Pancreas (tissue), 10 donors: ENCODE measurements at places on chromosomes 7 and 10.

GRCh38 chr10:23525406-23525805 lies 86.5 kb downstream of the OTUD1 start:
- no peak for DNase-seq
- H3K36me3 ChIP-seq, result no peaks in the 10 kb centered on the region
- H3K4me3 ChIP-seq, result no peak overlapping the region
- no peak overlapping the region for H3K27ac ChIP-seq

GRCh38 chr7:150380463-150380862 lies 1.3 kb downstream of the ZNF775 start:
- DNase-seq, result no peak
- H3K36me3 ChIP-seq, result no peaks in the 10 kb centered on the region
- H3K27me3 ChIP-seq, result no peaks in the 10 kb centered on the region
- peaks cover 31% of the 10 kb centered on the region for H3K4me1 ChIP-seq
- H3K4me3 ChIP-seq, result no peak overlapping the region
- H3K27ac ChIP-seq, result peak overlapping the region; percentile 8

- no peaks in the 10 kb centered on the region for H3K27me3 ChIP-seq
- no peak overlapping the region for H3K4me3 ChIP-seq
- no peaks in the 10 kb centered on the region for H3K36me3 ChIP-seq
- no peaks in the 10 kb centered on the region for H3K4me1 ChIP-seq
Measured at GRCh38 chr7:118949031-118949430, 724.5 kb downstream of the ANKRD7 start.

DNA sequence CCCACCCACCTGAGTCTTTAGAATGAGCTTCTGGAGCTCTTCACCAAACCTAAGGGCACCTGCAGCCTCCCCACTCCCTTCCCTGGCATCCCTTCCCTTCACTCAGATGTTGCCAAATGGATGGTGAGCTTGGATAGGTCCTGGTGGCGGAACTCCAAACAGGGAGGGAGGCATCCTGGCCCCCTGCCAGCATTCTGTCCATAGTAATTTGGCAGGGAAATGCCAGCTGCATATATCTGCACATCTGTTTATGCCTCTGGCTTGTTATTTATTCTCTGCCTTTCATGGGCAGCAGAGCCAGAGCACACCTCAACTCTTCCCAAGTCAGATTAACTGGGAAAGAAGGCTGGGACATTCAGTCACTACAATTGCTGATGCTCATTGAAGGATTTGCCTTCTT lies 18.1 kb downstream of the KAZALD1 start:
- no peak overlapping the region for H3K4me3 ChIP-seq
- H3K27me3 ChIP-seq, result no peaks in the 10 kb centered on the region
- H3K27ac ChIP-seq, result no peak overlapping the region
- no peaks in the 10 kb centered on the region for H3K36me3 ChIP-seq
- no peak for DNase-seq

- no peak overlapping the region for H3K4me3 ChIP-seq
- H3K27ac ChIP-seq, result no peak overlapping the region
- no peaks in the 10 kb centered on the region for H3K36me3 ChIP-seq
Measured at GRCh38 chr10:79367426-79368189, 20.3 kb downstream of the PPIF start.

DNA sequence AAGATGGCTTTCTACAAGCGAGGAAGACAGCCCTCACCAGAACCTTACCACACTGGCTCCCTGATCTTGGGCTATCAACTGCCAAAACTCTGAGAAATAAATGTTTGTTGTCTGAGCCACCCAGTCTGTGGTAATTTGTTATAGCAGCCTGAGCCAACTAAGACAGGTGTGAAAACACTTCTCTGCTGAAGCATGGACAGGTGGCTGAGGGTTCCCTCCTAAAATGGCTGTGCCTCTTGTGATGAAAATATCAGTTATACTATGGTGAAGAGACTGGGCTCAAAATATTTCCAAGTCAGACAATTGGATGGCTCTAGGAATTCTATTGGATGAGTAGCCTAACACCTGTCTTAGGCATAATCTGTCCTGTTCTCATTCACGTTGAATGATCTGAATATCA lies 78.1 kb downstream of the CDK1 start:
- no peak overlapping the region for H3K4me3 ChIP-seq
- DNase-seq, result no peak
- H3K27ac ChIP-seq, result no peak overlapping the region
- H3K27me3 ChIP-seq, result no peaks in the 10 kb centered on the region

DNA sequence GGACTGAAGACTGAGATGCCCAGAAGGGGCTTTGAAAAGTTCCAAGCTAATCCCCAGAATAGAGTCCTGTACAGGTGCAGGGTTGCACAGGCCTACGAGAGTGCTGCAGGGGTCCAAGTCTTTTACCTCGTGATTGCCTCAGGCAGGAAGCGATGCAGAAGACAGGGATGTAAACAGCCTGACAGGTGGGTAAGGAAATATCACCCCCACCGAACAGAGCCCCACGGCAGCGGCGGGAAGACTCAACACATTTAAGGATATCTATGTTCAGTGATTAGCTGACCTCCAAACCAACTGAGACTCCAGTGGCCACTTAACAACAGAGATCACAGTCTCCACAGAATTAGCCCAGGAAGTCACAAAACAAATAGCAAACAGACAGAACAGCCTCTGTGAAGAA lies 73.9 kb upstream of the VIPR2 start:
- no peak overlapping the region for H3K27ac ChIP-seq
- H3K4me3 ChIP-seq, result no peak overlapping the region
- H3K36me3 ChIP-seq, result no peaks in the 10 kb centered on the region
- H3K4me1 ChIP-seq, result no peaks in the 10 kb centered on the region
